ENCODE measurements at places on chromosomes 5 and 9. TPM values are rescaled to one million over a fixed set of nuclear protein-coding genes. Genes with fewer than 3 reads are reported as not detected.

- no peak for DNase-seq
These were observed 166.7 kb downstream of the PAPPA start for GRCh38 chr9:116320290-116320689.

Gene OR13C9
- not detected for total RNA-seq

- no peak for DNase-seq
These were observed 106.5 kb downstream of the GLIS3 start for GRCh38 chr9:4193391-4193790.

- DNase-seq = no peak
These were observed 98.6 kb downstream of the PAM start for GRCh38 chr5:102853680-102854079.

DNA sequence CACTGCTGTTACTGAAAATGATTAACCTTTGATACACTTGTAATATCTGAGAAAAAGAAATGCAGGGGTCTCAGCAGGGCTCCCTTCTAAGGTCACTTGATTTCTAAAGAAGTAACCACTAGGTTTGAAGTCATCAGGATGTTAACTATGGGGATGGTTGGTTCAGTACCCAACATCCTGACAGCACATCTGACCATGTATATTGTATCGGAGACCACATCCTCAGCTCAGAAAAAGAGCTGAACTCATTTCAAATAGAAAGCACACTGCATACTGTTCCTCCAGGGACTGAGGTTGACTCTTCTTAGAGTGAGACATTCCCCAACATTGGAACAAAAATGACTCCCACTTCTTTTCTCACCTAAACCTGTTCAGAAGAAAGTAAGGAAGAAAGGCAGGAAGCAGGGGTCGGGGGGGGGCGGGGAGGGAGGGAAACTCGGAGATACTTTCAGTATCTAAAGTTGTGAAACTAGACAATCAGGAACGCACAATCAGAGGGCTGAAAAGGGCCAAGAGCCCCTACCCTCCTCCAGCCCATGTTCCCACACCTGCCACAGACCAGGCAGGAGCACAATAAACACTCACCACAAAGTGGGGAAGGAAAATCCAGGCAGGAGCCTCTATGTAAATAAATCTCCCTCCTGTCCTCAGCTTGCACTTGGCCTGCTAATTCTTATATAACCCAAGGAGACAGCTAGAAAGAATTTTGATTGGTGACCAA lies 730 bp upstream of the GZMA start:
- no peak for DNase-seq

Gene PCDHB9
- 0.64 TPM for total RNA-seq

- DNase-seq = no peak
These were observed 212.5 kb downstream of the COMMD10 start for GRCh38 chr5:116297296-116297814.

DNA sequence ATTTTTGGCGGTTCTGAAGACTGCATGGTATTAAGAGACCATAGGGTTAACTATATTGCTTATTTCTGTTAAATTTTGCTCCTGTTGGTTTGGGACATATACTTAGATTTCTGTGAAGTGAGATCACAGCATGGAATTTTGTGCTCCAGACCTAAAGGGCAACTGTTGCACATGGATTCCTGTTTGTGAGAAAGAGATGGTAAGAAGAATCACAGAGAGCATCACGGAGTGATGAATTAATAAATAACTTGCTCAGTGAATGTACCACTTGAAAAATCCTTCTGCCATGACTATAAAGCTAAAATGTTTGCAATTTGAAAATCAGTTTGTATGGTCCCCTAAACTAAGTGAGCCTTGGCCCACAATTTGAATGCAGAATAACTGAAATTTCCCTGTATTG lies 4.5 kb downstream of the PSAT1 start:
- no peak for DNase-seq

GRCh38 chr9:134439368-134439784 lies 113.1 kb downstream of the RXRA start:
- DNase-seq = no peak

GRCh38 chr9:131239161-131239975 lies 36.9 kb downstream of the FAM78A start:
- DNase-seq = no peak

DNA sequence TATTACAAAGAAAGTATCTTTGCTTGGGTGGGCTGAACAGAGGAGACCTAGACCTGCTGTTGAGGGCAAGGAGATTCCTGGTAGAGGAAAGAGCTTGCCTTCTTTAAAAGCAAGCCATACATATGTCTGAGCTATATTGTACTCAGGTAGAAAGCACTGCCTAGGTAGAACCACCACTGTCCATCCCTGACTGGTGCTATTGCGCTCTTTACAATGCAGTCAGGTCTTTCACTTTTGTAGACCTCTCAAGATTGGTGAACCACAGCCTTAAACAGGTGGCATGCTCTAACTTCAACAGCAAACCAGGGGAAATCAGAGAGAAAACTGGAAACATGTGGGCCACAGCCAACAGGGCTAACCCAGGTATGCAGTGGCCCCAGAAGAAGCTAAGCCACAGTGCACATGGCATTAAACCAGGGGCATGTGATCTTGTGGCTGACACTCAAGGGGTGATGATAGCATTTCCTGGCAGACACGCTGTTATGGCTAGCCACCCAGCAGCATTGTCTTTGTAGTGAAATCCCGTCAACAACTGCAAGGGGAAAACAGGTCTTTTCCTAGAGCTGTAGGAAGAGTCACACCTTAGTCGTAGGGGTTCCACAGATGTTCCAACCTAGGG lies 253.9 kb upstream of the PCSK5 start:
- DNase-seq = no peak

- no peak for DNase-seq
These were observed 791.9 kb upstream of the CDH6 start for GRCh38 chr5:30401479-30402058.

DNA sequence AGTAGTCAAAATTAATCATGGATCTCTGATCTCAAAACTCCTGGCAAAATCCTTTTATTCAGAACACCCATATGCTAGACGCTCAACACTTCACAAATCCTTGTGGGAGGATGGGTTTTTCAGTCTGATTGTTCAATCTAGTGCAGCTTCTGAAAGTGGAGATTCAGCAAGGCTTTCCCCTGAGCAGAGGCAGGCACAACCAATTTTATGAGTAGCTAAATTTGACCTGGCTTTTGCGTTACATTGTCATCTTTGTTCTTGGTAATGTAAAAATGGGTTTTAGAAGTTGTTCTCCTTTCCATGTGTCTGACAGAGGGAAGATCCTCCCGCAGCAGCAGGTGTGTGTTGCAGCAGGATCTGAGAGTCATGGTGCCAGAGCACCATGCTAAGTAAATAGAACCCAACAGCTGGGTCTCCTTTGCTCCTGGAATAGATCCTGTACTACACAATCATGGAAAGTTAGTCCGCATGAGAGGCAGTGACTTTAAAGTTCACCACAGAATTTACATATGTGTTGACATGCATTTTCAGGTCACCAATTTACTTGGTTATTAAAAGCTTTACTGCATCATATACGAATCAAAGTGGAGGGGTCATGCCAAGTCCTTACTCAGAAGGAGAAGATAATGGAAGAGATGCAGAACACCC lies 70.1 kb upstream of the MEF2C start:
- no peak for DNase-seq

GRCh38 chr9:91001146-91001611 lies 199.6 kb downstream of the SYK start:
- DNase-seq = no peak

Gene SLC25A2
- total RNA-seq = 0.64 TPM

GRCh38 chr5:17432569-17432968 lies 65.5 kb upstream of the TAF11L2 start:
- DNase-seq = no peak

Gene MYMK
- not detected for total RNA-seq

DNA sequence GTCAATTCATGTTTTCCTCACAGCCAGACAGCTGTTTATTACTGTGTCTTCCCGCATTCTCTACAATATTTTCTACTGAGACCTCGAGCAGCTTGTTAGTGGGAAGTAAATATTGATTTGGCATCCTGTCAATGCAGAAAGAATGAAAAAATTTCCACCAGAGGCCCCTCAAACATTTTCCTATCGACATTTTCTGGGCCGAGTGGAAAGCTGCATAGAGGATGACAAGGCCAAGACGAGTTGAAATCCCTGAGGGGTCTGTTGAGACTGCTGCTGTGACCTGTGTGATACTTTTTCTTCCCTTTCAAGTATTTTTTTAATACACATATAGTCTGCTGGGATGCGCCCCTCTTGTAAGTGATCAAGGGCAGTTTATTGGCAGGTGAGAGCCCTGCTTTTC lies 91.4 kb upstream of the SH3GL2 start:
- no peak for DNase-seq

- no peak for DNase-seq
These were observed 96.1 kb downstream of the ZNF462 start for GRCh38 chr9:106958955-106959657.

DNA sequence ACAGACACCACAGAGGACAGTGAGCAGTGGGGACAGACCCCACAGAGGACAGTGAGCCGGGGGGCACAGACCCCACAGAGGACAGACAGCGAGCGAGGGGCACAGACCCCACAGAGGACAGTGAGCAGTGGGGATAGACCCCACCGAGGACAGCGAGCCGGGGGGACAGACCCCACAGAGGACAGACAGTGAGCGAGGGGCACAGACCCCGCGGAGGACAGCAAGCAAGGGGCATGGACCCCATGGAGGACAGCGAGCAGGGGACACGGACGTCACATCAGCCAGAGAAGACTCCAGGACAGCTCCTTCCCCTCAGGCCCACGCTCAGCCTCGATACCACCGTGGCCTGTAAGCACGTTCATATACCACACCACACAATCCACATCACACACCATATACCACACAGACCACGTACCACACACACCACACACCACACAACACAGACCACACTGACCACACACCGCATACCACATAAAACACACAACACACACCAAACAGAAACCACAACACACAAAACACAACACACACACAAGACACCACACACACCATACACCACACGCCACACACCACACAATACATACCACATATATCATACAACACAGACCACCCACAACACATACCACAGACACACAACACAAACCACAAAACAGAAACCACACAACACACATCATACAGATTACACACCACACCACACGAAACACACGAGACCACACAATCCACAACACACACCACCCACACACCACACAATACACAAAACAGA lies 5.2 kb upstream of the ZDHHC11 start:
- DNase-seq = no peak

Gene RXRA
- 16.0 TPM for total RNA-seq

DNA sequence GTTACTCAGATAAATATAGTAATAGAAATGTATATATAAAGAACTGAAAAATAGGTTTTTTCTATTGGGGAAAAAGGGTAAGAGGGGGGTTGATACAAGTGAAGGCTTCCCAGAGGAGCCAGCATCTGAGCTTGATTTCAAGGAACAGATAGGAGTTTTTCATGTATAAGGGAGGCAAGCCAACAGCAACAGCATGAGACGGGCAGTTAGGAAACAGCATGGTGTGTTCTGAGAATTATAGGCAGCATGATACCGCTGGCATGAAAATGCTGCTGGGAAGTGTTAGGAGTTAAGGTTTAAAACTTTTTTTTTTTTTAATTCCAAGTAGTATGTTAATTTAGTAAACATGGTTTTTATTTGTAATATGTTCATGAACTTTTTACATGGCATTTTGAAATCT lies 9.7 kb downstream of the CDC37L1 start:
- no peak for DNase-seq

DNA sequence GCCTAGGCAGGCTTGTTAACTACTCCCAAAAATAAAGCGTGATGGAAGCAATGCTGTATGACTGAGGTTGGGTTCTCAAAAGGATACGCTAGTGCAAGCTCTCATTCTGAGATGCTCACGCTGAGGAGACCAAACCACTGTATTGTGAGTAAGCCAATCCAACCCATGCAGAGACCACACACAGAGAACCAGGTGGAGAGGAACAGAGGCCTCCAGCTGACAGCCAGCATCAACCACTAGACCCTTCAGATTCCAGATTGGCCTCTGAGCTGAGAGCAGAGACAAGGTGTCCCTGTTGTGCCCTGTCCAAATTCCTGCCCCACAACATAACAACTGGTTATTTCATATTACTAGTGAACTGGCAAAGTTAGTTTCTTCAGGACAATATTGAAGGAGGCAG lies 4.5 kb downstream of the TSTD2 start:
- DNase-seq = no peak

Gene CLIC3
- 43.2 TPM for total RNA-seq

DNA sequence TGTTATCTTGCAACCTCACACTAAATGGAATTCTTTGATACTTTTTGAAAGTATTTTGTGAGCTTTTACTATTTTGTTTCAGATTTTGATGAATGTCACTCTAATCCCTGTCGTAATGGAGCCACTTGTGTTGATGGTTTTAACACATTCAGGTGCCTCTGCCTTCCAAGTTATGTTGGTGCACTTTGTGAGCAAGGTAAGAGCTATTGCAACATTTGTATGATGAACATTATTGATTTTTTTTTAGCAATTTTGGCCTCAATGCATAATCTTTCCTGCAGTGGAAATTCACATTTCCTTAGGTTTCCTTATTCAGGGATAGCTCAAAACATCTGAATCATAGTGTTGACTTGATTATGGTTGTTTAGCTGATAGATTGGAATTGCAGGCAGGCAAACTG lies 76.3 kb downstream of the VCAN start:
- DNase-seq = no peak

Gene NIM1K
- 0.43 TPM for total RNA-seq

- no peak for DNase-seq
These were observed 46.8 kb downstream of the TENT4A start for GRCh38 chr5:6759983-6760382.

- no peak for DNase-seq
These were observed 174.2 kb downstream of the CACNA1B start for GRCh38 chr9:138051586-138052321.

Gene CBY3
- not detected for total RNA-seq

Gene CNTRL
- total RNA-seq = 6.5 TPM

- DNase-seq = peak; percentile 79
These were observed 4.1 kb downstream of the EQTN start for GRCh38 chr9:27292659-27293405.

- no peak for DNase-seq
These were observed 1556.5 kb upstream of the C9orf72 start for GRCh38 chr9:29129763-29130162.

- DNase-seq = no peak
These were observed 80.1 kb downstream of the FBXW11 start for GRCh38 chr5:171926311-171926710.

GRCh38 chr9:32879335-32879734 lies 96.0 kb downstream of the TMEM215 start:
- DNase-seq = no peak

Gene SLC28A3
- total RNA-seq = 0.43 TPM

DNA sequence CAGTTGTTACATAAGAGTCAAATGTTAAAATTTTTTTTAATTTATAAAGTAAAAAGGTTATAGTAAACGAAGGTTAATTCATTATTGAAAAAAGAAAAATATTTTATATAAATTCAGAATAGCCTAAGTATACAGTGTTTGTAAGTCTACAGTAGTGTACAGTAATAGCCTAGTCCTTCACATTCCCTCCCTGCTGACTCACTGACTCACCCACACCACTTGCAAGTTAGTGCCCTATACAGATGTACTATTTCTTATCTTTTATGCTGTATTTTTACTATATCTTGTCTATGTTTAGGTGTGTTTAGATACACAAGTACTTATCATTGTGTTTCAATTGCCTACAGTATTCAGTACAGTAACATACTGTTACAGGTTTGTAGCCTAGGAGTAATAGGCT lies 57.6 kb downstream of the MAMDC2 start:
- DNase-seq = peak; percentile 42

Gene DMRT2
- total RNA-seq = not detected

GRCh38 chr9:72540348-72540873 lies 19.0 kb downstream of the TMC1 start:
- DNase-seq = peak; percentile 24

Gene SPINK4
- not detected for total RNA-seq

Gene HTR1A
- total RNA-seq = not detected

Gene RNF208
- not detected for total RNA-seq

- DNase-seq = peak; percentile 38
These were observed 73.3 kb upstream of the NREP start for GRCh38 chr5:111830333-111830732.
